ENCODE measurements at places on chromosomes 7 and 10. TPM values are rescaled to one million over a fixed set of nuclear protein-coding genes. Genes with fewer than 3 reads are reported as not detected.

The OR9A2 gene
- total RNA-seq, result not detected

DNA sequence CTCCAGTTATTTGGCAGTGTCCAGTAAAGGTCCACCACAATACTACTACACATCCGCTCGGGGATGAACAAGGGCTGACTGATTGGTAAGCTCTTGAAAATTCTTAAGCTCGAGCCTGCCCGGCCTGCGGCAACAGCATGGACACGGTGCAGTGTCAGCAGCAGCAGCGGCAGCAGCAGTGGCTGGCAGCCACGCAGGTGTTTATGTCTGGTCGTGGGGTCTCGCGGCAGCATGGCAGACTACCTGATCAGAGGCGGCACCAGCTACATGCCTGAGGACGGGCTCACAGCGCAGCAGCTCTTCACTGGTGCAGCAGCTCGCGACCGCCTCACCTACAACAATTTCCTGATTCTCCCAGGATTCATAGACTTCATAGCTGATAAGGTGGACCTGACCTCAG lies 19.6 kb upstream of the TRIM24 start:
- DNase-seq, result no peak

- DNase-seq, result no peak
These were observed 135.8 kb downstream of the MAPK8 start for GRCh38 chr10:48442090-48442808.

- DNase-seq, result no peak
These were observed 3.7 kb upstream of the LDB3 start for GRCh38 chr10:86664341-86665217.

- DNase-seq, result no peak
These were observed 8.1 kb upstream of the MALSU1 start for GRCh38 chr7:23290993-23291392.

- DNase-seq, result no peak
These were observed 33.1 kb upstream of the TMEM26 start for GRCh38 chr10:61486251-61486650.

DNA sequence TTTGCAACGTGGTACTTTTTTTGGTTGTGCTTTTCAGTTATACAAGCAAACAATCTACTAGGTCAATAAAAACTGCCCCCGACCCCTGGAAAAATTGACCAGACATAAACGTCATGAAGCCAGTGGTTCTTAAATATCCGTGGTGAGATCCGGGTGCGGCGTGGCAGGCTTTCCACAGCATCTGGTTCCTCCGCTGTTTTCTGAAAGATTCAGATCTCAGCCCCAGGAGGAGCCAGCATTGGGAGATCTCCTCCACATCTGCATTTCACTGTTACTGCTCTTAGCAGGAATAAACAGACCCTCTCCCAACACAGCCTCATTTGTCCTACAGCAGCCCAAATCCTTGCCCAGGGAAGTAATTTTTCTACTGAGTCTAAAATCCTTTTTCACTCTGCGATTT lies 664.3 kb upstream of the FOXK1 start:
- DNase-seq, result no peak

DNA sequence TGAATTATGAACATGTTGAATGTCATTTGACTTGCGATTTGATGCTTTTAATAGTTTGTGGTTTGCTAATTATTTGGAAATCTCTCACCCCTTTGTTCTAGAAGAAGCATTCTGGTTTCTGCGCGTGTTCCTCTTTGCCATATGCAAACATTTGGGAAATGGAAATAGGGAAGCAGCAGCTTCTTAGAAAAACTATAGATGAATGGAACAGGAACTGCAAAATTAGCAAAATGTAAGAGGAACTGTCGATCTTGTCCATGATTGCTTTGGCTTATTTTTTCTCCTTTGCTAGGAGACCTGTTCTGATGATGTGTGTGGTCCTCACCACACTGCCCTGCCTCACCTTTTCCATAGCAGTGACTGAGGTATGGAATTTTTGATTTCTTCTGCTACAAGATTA lies 19.0 kb downstream of the TMEM236 start:
- no peak for DNase-seq

The PIK3AP1 gene
- total RNA-seq, result 4.1 TPM

The SEMA3E gene
- not detected for total RNA-seq

DNA sequence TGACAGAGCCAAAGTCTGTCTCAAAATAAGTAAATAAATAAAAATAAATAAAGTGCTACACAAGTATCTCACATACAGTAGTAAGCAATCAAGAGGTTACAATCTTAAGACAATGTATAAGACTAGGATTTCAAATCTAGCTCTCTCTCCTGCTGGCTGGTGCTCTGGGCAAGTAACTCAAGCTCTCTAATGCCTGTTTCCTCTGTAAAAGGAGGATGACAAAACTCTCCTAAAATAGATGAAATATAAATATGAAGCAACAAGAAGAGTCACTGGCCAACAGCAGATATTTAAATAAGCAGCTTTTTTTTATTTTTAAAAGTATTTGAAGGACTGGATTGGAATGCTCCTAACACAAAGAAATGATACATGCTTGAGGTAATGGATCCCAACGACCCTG lies 7.2 kb downstream of the SFMBT2 start:
- DNase-seq, result no peak

DNA sequence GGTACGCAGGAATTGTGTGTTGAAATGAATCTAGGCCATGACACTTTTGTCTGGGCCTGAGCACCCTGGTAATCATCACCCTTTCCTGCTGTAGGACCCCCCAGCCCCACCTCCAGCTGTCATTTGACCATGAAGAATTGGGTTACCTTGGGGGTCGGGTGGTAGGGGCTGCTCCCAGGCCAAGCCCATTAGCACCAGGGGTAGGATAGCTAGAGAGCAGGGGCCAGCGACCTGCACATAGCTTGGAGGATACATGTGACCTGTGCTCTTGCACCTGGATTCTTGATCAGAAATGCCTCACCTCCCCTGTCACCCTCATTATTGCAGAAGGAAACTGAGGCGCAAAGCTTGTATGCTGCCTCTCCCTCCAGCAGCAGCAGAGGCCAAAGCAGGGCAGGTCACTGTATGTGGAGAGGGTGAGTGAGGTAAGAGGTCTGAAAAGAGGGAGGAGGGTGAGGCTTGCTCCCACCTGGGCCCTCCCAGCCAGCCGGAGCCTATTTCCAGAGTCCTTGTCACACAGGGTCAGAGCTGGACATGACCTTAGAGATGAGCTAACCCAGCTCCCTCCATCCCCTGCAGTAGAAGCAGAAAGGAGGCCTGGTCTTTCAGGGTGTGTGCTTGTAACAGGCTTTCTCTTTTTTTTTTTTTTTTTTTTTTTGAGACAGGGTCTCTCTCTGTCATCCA lies 35.3 kb upstream of the ANKRD2 start:
- DNase-seq, result no peak

The SPDYE2B gene
- total RNA-seq, result not detected

DNA sequence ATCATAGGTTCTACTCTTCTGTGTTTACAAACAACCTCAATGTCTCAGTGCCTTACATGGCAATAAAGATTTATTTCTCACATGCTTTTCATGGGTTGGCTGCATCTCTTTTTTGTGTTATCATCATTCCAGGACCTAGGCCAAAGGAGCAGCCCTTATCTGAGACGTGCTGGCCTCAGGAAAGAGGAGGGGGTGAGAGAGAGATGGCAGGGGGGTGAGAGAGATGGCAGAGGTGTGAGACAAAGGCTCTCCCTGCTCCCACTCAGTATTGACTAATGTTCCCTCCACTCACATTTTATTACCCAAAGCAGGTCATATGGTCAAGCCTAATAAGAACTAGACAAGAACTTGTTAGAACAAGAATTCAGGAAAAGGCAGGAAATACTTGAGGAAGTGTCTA lies 120.1 kb upstream of the PRR15 start:
- no peak for DNase-seq

The VWDE gene
- total RNA-seq, result 1.4 TPM

GRCh38 chr10:58554316-58554715 lies 41.6 kb downstream of the BICC1 start:
- DNase-seq, result no peak
